ENCODE measurements at places on chromosomes 12 and 14. TPM values are rescaled to one million over a fixed set of nuclear protein-coding genes. Genes with fewer than 3 reads are reported as not detected.

- no peak overlapping the region for H3K4me3 ChIP-seq
- no peaks in the 10 kb centered on the region for H3K36me3 ChIP-seq
- no peaks in the 10 kb centered on the region for H3K27me3 ChIP-seq
Observed at GRCh38 chr12:46774322-46774633, 51.5 kb downstream of the SLC38A4 start.

The NELL2 gene
- total RNA-seq = 169 TPM

The REM2 gene
- 6.2 TPM for total RNA-seq

The WIF1 gene
- total RNA-seq = not detected

The PSMB5 gene
- 38.0 TPM for total RNA-seq

GRCh38 chr12:53336181-53336681, at the start of gene SP7:
Gene SP7, minus strand, starts transcription at chr12:53336354. Its CDS starts 708 bp downstream, at chr12:53335646.
- H3K4me3 ChIP-seq = no peak within 1 kb of the TSS
- H3K27me3 ChIP-seq = no peaks in the 10 kb centered on the region
- no peak within 1 kb of the TSS for H3K27ac ChIP-seq
- H3K4me1 ChIP-seq = peaks cover 7% of the 10 kb centered on the region
- no peaks in the 10 kb centered on the region for H3K36me3 ChIP-seq

Data from T-cell (primary cell).